ENCODE measurements at places on chromosomes 2 and 18.

- DNase-seq: no peak
Observed at GRCh38 chr2:137964066-137964858, at the start of gene HNMT. Gene HNMT (plus strand): TSS chr2:137964473. CDS start chr2:137964492, 19 bp downstream.

GRCh38 chr2:203626952-203627681 is 79.3 kb upstream of the CD28 start:
- DNase-seq: no peak

GRCh38 chr2:177735318-177735803 is 337.2 kb downstream of the PDE11A start:
- DNase-seq: no peak

GRCh38 chr2:33372940-33373553 is 103.4 kb upstream of the RASGRP3 start:
- no peak for DNase-seq

DNA sequence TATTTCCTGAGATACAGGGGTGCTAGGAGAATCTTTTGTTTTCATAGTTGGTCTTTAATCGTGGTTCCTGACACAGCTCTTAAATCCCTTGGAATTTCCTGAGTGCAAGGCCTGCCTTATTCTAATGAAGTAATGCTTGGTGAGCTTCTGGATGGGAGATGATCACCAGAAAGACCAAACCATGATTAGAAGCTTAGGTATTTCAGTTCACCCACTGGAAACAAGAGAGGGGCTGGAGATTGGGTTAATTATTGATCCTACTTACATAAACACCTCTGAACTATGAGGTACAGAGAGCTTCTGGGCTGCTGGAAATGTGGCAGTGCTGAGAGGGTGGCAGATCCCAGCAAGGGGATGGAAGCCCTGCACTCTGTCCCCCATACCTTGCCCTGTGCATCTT is 406.8 kb downstream of the THSD7B start:
- no peak for DNase-seq

- no peak for DNase-seq
Observed at GRCh38 chr2:227821043-227821942, 7.7 kb downstream of the CCL20 start.

- DNase-seq: no peak
Observed at GRCh38 chr2:79622508-79622907, 109.7 kb downstream of the CTNNA2 start.

- DNase-seq: no peak
Observed at GRCh38 chr18:934518-935133, 30.0 kb downstream of the ADCYAP1 start.

- peak; percentile 17 for DNase-seq
Observed at GRCh38 chr2:11446733-11447248, 19.2 kb downstream of the E2F6 start.

DNA sequence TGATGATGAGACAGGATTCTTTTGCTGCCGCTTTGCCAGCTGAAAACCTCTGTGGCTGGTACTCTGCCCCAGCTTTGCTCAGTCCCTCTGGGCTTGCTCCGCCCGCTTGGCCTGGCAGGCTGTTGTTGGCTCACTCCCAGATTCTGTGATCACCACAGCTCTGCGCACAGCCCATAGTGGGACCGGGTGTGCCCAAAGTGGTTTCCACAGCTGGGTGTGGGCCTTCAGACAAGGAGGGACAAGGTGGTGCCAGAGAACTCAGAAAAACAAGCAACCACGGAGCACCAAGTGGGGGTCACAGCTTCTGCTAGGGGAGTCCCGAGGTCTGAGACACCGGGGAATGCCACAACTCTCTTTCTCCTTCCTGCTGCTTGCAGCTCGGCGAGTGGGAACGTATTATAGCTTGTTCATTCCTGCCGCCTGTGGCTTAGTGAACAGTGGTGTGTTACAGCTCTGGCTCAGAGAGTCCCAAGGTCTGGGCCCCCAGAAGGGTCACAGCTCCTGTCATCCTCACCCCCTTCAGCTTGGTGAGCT is 9.2 kb upstream of the KYNU start:
- no peak for DNase-seq

GRCh38 chr2:230899786-230900185 is 25.3 kb downstream of the GPR55 start:
- peak; percentile 34 for DNase-seq

DNA sequence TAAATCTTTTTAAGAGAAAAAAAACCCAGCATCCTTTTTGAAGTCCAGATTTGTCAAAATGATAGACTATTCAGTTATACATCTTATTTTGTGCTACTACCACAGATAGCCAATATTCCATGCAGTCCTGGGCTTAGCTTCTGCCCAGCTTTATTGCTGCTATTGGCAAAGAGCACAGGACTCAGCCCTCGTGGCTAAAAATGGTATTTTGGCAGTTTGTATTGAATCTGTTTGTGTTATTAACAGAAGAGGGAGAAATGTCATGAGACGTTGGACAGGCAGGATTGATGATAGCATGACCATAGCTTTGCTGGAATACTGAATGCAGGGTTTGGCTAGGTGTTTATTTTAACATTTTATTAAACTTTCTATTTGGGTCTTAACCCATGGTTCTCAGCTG is 19.4 kb downstream of the ELAC1 start:
- no peak for DNase-seq

- DNase-seq: no peak
Observed at GRCh38 chr2:28593160-28593755, 97.4 kb downstream of the PLB1 start.

- no peak for DNase-seq
Observed at GRCh38 chr2:196259507-196260481, 88.4 kb upstream of the STK17B start.

DNA sequence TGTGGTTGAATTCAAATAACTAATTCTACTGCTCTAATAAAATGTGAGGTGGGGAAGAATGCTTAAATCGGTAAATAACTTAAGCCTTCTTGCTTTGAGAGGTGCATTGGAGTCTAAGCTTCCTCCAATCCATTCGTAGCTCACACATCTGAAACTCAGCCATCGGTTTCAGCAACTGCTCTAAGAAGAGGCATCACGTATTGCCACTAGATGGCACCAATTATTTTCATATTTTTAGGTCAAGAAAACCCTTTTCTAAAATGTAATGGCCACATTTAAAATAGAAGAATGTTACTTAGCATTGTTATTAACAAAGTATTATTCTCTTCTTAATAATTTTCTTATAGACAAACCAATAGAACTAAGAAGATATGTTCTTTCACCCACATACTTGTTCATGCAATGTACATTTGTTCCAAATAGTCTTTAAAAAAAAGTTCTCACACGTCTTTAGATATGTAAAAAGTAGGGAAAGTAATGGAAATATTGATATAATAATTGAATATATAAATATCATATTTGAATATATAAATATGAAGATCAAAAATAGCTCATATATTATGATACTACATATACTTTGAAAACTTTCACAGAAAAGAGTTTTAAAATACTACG is 229.8 kb downstream of the CCDC178 start:
- no peak for DNase-seq

DNA sequence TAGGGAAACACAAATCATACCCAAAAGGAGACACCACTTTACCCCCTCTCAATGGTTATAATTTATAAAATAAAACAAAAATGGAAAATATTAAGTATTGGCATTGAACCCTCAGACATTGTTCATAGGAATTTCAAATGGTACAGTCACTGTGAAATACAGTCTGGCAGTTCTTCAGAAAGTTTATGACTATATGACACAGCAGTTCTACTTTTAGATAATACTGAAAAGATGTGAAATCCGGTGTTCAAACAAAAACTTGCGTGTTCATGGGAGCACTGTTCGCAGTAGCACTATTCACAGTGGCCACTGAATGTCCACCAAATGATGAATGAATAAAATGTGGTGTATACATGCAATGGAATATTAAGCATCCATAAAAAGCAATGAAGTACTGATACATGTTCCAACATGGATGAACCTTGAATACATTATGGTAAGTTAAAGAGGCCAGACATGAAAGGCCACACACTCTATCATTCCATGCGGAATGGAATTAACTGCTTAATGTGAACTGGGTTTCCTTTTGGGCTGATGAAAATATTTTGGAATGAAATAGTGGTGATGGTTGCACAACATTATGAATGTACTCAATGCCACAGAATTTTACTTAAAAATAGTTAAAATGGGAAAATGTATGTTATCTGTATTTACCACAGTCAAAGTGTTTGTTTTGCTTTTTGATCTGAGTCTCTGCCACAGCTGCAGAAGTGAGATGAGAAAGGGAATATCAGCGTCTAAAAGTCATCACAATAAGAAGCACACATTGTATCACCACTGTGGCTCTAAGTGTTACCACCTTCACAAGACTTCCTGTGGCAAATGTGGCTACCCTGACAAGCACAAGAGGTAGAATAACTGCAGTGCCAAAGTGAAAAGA is 864.6 kb downstream of the SUCLG1 start:
- DNase-seq: no peak

GRCh38 chr2:73851274-73851673 is 22.5 kb downstream of the STAMBP start:
- DNase-seq: no peak
